ENCODE measurements at places on chromosomes 2 and 18.

GRCh38 chr2:171046048-171046560, 114.6 kb downstream of the TLK1 start:
- no peak for DNase-seq

GRCh38 chr2:8078705-8079104, 603.2 kb upstream of the ID2 start:
- no peak for DNase-seq

DNA sequence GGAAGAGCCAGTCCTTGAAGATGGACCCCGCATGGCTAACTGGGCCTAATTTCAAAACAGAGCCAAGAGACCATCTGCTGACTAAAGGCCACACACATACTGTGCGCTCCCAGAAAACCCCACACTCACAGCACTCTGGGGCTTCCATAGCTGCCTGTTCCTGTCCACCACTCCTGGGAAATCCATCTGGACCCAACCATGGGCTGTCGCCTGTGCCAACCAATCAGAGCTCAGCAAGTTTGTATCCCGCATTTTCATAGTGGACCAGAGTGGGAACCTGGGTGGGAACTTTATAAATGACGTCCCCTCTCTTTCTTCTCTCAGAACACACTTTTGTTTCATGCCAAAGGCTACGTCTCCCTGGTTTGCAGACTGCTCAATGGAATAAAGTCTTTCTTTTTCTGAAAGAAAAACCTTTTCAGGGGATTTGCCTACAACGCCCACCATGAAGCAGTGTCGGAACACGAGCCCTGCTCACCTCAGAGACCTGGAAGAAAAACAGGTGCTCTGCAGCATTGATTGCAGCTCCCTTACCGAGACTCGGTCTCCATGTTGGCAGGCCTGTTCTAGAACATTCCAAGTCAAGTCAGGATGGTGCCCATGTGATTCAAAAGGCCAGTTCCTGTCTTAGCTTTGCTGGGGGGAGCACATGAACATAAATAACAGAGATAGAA, 137.2 kb upstream of the GPC1 start:
- no peak for DNase-seq

DNA sequence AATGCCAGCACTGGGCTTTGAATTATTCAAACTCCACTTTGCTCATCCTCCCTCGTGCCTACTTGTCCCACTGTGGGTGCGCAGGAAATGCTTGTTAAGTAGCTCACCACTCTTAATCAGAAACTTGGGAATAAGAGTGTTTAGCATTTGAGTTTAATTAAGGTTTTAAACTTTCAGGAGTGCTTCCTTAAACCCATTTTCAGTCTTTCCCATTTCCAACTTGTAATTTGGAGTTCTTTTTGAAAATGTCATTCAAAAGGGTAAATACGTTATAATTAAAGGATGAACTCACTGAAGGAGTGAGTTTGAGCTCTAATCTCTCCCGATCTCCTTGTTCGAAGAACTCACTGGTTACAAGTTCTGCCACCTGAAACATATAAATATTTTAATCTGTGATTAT, 276.6 kb downstream of the AGPS start:
- DNase-seq, result no peak

DNA sequence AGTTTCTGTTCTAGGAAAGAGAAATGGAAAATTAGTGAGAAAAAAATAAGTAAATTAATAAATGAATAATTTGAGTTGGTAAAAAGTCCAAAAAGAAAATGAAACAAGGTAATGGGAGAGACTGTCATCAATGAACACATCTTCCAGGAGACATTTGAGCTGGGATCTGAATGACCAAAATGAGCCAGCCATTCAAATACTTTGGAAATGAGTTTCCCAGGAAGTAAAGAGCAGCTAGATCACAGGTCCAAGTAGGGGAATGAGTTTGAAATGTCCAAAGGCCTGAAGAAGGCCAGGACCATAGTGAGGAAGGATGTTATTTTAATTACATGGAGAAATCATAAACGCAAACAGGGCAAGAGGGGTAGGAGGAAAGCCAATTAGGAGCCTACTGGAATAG, 6.6 kb upstream of the DNAH7 start:
- no peak for DNase-seq

DNA sequence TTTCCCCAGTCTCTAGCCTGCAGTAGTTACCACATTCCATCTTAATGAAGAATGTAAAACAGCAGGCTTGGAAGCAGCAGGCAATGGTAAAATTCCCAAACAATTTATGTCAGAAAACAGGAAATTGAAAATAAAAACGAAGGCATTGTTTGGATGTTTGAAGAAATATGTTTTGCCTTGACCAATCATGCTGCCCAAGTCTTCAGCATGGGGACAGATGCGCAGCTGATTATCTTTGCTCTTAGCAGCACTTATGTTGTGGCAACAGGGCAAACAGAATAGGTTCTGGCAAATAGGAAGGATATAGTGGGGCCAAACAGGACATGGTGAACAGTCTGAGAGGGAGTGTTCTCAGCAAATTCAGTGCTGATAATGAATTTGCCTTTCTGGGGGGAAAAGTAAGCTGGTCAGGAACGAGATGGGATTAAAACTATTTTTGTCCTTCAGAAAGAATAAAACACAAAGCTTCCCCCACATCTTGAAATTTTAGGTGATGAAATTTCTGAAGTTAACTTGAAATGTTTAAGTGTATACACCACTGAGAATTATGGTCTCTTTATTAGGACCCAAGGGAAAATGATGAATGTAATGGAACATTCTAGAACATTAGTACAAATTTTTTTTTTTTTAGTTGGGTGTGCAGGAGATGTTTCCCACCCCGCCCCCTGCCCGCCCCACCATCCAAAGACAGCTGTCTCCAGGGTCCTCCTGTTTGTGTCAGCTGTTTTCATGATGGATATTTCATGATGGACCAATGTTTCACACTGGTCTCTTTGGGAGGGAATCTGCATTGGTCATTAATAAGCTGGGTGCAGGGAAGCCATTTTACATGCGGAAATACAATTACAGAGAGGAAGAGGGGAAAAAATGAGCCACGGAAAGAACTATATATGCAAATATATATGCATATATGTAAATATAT, 239.5 kb upstream of the REV1 start:
- no peak for DNase-seq

DNA sequence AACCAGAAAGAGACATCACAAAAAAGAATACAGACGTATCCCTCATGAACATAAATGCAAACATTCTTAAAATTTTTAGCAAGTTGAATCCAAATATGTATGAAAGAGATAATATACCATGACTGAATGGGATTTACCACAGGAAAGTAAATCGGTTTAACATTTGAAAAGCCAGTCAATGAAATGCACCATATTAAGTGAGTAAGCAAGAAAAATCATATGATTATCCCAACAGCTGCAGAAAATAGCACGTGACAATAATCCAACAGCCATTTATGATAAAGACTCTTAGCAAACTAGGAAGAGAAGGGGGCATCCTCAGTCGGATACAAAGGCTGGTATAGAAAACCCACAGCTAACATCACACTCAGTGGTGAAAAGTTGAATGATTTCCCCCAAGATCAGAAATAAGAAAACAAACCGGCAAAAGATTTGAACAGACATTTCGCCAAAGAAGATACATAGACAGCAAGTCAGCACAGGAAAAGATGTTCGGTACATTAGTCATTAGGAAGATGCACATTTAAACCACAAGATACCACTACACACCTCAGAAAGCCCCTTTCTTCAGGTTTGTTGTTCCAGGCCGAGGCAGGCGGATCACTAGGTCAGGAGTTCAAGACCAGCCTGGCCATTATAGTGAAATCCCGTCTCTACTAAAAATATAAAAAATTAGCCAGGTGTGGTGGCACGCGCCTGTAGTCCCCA, 144.3 kb downstream of the INHBB start:
- no peak for DNase-seq

DNA sequence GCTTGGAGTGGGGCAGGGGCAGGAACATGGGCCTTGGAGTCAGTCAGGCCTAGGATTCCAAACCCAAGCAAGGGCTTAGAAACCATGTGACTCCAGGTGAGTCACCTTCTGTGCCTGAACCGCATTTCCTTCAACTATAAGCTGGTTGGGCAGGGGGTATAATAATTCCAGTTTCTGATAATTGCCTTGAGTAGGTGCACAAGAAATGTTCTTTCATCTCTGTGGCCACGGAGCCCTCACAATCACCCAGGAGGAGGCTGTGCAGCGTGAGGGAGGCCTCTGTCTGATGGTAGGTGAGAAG, 112.1 kb upstream of the HAAO start:
- no peak for DNase-seq

DNA sequence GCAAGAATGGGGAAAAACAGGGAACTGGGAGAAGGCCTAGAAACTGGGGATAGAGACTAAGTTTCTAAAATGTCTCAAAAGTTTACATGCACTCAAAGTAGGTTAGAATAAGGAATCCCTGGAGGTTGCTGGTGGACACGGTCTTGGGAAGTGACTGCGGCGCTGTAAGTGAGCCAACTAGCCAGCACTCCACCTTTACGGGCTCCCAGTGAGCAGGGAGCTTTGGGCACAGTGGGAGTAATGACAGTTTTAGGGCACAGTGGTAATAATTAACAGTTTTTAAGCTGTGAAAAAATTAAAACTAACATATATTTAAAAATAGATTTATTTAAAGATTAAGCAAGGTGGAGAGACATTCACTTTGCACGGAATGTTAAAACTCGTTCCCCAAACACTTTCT, 20.9 kb upstream of the CD302 start:
- no peak for DNase-seq

DNA sequence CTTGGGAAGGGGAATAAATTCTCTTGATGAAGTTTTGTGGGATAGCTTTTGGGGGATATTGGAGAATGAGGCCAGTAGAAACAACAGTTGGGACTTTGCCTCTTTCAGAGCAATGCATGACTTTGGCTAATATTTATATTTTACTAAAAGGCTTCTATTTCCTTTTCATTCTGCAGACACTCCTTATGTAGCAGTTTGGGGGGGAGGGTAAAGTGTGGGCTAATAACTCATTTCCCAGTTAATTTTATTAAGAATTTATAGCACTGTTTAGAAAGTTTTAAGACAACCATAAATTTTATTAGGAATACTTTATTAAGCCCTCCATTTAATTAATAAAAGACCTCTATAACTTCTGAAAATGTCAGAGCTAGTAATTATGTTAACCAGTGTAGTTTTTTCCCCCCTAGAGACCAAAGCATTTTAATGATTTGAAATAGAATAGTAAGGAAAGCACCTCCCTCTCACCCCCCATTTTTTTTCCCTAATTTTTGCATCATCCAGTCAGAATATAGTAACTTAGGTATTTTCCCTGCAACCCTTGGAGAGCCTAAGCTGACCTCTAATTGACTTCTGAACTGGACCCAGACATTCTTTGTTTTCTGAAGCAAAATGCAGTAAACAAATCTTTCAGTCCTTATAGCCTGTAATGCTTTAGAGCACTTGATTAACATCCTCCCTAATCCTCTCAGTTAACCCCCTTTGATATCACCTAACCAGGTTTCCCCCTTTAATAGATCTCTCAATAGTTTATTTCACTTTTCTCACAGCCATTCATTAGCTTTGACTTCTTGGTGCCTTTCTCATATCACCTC, 5.0 kb upstream of the MEIS1 start:
- no peak for DNase-seq

GRCh38 chr2:222439692-222440091, 15.3 kb downstream of the SGPP2 start:
- DNase-seq, result no peak

DNA sequence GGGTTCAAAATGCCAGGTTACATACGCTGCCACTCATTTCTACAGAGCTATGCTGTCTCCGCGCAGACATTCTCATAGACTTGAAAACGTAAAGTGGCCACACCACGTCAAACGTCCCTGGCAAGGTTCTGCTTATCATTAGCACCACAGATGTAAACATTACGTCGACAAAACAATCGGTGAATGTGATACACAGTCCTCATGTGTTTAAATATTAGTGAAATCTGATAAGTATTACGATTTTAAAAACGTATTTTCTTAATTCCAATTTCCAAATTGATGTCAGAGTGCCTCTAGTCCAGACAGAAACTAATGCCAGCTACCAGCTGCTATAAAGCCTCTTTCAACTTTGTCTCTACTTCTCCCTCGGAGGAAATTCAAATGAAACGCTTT, 1.2 kb downstream of the STK17B start:
- DNase-seq, result peak; percentile 40

GRCh38 chr2:156883804-156884203, 373.7 kb upstream of the GALNT5 start:
- DNase-seq, result no peak

- DNase-seq, result no peak
These were observed 252.4 kb downstream of the GRB14 start for GRCh38 chr2:164368896-164369295.

- no peak for DNase-seq
These were observed at the start of gene HMSD for GRCh38 chr18:63949068-63949737. Gene HMSD, plus strand, starts transcription at chr18:63949301. Its CDS starts 4,155 bp downstream, at chr18:63953456.

DNA sequence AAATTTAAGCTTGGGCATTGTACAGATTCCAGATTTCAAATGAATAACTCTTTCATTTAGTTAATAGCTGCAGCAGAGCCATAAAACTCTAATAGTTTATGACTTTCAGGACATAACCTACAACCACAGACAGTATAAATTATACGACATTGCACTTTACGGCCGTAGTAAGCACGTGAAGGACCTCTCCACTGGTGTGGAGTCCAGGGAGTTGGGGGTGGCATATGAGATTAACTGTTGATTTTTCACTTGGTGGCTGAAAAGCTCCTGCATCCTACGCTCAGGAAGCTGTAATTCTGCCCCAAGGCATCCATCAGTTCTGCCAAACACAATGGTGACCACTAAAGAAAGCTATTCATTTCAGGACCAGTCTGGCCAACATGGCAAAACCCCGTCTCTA, 376.2 kb downstream of the SOX11 start:
- DNase-seq, result no peak

DNA sequence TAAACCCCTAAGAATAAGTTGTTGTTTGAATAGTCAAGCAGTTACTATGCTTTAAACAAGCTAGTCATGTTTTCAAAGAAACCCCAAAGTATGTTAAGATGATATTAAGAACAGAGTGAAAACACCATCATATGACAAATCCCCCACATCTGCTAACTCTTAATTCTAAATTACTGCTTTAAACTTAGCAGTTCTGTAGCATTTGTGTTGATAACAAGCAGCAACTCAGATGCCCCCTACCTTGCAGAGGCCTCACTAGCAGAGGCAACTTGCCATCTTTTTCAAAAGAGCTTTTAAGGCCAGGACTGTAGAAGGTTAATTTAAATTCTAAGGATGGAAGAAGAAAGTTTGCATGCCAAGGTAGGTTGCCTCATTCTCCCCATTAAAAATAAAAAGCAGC, 376.2 kb downstream of the SETBP1 start:
- no peak for DNase-seq

- no peak for DNase-seq
These were observed 19.1 kb downstream of the PLA2R1 start for GRCh38 chr2:160043265-160043664.

DNA sequence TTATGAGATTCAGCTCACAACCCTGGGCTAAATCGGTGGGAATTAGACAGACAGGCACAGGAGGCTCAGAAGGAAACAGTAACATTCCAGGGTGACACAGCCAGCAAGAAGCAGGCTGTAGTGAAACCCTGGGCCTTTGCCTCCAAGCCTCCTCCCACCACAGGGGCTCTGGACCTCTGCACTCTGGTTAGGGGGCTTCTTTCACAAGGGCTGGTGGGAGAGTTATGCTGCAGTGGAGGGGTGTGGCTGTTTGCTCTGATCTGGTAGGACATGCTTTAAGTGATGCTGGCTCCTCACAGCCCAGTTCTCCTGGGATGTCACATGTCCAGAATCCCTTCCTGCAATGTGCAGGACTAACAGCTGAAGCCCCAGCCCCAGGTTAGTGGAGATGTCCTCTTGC, 109.9 kb downstream of the TGFA start:
- no peak for DNase-seq

Data from brain (organoid and tissue), 16 donors.